Body of pancreas (tissue), 4 donors: ENCODE measurements at places on chromosomes 13 and 19. TPM values are rescaled to one million over a fixed set of nuclear protein-coding genes. Genes with fewer than 3 reads are reported as not detected.

The PSG5 gene
- 1.3 TPM for total RNA-seq

The SIGLECL1 gene
- not detected for total RNA-seq

The CEACAM21 gene
- 0.52 TPM for total RNA-seq

The KLK8 gene
- total RNA-seq: not detected

The NLRP12 gene
- total RNA-seq: 0.26 TPM

The IRF3 gene
- total RNA-seq: 134 TPM

- no peak overlapping the region for H3K27ac ChIP-seq
- peaks cover 12% of the 10 kb centered on the region for H3K4me1 ChIP-seq
- H3K27me3 ChIP-seq: no peaks in the 10 kb centered on the region
- no peak overlapping the region for H3K4me3 ChIP-seq
- no peaks in the 10 kb centered on the region for H3K36me3 ChIP-seq
These were observed 35.6 kb upstream of the SPATA13 start for GRCh38 chr13:24124789-24125476.

DNA sequence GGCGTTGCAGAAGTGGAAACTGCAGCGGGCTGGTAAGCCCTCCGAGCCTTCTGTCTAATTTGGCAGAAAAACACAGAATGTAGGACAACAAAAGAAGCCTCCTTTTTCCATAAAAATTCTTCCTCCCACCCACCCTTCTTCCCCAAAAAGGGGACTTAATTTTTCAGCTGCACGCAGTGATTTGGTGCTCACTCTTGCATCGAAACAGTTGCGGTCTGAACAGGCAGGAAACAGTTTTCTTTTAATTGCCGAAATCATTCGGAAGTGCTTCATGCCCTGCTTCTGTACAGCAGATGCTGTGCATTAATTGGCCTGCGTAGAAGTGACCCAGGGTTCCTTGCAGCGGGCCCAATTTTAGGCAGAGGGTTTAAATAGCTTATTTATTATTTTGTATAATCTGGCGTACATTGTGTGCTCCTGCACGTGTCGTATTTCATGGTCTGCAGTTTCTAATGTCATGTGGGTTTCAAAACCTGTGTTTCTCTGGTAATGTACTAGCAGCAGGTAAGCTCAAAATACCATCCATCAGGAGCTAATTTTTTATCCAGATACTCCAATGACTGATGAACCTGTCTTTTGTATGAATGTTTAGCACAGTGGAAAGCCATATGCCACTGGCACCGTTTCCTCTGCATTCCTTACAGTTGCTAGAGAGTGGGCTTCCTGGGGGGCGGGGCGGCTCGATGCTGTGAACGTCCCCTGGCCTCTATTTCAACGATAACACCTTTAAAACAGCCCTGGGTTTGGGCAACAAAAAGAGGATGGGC, 66.6 kb downstream of the GGACT start:
- no peak overlapping the region for H3K27ac ChIP-seq
- H3K4me3 ChIP-seq: no peak overlapping the region
- peaks cover 25% of the 10 kb centered on the region for H3K4me1 ChIP-seq
- DNase-seq: no peak

DNA sequence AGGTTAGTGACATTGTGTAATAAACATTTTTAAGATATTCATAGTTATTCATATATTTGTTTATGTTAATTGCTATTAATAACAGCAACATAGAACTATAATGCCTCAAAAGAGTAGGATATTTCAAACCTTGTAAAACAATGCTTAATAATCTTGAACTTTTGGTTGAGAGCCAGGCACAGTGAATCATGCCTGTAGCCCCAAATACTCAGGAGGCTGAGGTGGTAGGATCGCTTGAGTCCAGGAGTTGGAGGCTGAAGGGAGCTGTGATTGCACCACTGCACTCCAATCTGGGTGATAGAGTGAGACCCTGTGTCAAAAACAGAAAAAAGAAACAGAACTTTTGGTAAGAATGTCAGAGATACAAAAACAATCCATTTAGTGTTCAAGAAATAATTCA, 213.9 kb upstream of the SLITRK1 start:
- no peaks in the 10 kb centered on the region for H3K27me3 ChIP-seq
- no peaks in the 10 kb centered on the region for H3K4me1 ChIP-seq
- no peak for DNase-seq
- no peak overlapping the region for H3K4me3 ChIP-seq
- H3K36me3 ChIP-seq: no peaks in the 10 kb centered on the region

DNA sequence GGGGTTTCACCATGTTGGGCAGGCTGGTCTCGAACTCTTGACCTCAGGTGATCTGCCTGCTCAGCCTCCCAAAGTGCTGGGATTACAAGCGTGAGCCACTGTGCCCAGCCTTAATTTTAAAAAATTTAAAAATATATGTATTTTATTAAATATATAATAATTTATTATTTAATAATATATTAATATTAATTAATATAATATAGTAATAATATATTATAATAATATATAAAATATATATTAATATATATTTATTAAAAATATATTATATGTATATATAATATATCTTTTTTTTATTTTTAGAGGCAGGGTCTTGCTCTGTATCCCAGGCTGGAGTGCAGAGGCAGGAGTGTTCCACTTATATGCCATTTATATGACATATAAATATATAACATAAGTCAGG, 52.9 kb upstream of the ADGRE1 start:
- DNase-seq: no peak

GRCh38 chr19:29626386-29626785, 20.3 kb downstream of the POP4 start:
- H3K27me3 ChIP-seq: no peaks in the 10 kb centered on the region
- H3K36me3 ChIP-seq: no peaks in the 10 kb centered on the region
- H3K27ac ChIP-seq: no peak overlapping the region
- H3K4me1 ChIP-seq: peaks cover 12% of the 10 kb centered on the region

GRCh38 chr19:40221858-40222619, 3.9 kb upstream of the TTC9B start:
- H3K27me3 ChIP-seq: peaks cover 35% of the 10 kb centered on the region
- peaks cover 27% of the 10 kb centered on the region for H3K4me1 ChIP-seq
- peak; percentile 86 for DNase-seq
- no peak overlapping the region for H3K27ac ChIP-seq
- no peaks in the 10 kb centered on the region for H3K36me3 ChIP-seq

DNA sequence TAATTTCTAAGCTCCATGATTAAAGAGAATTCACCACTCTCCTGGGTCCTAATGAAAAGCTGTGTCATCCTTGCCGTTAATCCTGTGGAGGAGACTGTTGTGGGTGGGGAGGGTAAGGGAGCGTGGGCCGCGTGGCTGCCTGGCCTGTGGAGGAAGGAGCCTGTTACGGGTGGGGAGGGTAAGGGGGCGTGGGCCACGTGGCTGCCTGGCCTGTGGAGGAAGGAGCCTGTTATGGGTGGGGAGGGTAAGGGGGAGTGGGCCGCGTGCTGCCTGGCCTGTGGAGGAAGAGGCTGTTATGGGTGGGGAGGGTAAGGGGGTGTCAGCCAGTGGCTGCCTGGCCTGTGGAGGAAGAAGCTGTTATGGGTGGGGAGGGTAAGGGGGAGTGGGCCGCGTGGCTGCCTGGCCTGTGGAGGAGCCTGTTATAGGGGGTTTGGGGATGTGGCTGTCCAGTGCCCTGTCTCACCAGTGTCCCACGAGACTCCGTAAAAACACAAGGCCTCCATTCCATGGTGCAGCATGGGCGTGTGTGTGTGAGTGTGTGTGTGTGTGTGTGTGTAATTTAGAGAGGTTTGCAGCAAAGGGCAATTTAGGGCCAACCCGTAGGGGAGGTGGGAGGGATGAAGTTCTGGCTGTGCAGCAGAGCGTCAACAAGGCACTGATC, 15.6 kb upstream of the DCUN1D2 start:
- peaks cover 14% of the 10 kb centered on the region for H3K36me3 ChIP-seq
- no peak overlapping the region for H3K4me3 ChIP-seq
- no peaks in the 10 kb centered on the region for H3K4me1 ChIP-seq
- no peak overlapping the region for H3K27ac ChIP-seq
- H3K27me3 ChIP-seq: no peaks in the 10 kb centered on the region
- no peak for DNase-seq

DNA sequence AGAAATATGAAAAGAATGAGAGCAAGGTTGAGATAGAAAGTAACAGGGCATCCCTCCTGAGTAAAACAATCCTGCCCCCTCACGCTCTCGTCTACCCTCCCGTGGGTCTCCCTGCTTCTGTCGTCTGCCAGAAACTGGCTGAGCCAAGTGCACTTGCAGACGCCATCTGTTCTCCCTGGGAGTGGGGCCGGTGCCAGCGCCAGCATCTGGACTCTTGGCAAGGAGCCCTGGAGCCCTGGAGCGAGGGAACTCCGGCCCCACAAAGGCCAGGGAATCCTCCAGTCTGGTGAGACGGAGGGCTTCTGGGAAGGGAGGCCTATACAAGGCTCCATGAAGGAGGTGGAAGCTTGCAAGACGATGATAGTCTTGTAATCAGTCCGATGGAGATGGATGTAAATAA, 2.3 kb upstream of the TMEM91 start:
- no peak overlapping the region for H3K4me3 ChIP-seq
- H3K27ac ChIP-seq: peak overlapping the region; percentile 56
- H3K4me1 ChIP-seq: peaks cover 31% of the 10 kb centered on the region
- H3K27me3 ChIP-seq: no peaks in the 10 kb centered on the region
- peak; percentile 89 for DNase-seq

- no peak for DNase-seq
- no peak overlapping the region for H3K4me3 ChIP-seq
- no peaks in the 10 kb centered on the region for H3K27me3 ChIP-seq
- H3K4me1 ChIP-seq: peaks cover 15% of the 10 kb centered on the region
These were observed 53.6 kb downstream of the DGKH start for GRCh38 chr13:42101821-42102585.

GRCh38 chr13:20882206-20882605, 20.3 kb downstream of the XPO4 start:
- no peak for DNase-seq
- no peak overlapping the region for H3K27ac ChIP-seq
- no peaks in the 10 kb centered on the region for H3K4me1 ChIP-seq
- no peaks in the 10 kb centered on the region for H3K27me3 ChIP-seq
- H3K4me3 ChIP-seq: no peak overlapping the region
- no peaks in the 10 kb centered on the region for H3K36me3 ChIP-seq

- H3K4me3 ChIP-seq: no peak overlapping the region
- peaks cover 16% of the 10 kb centered on the region for H3K4me1 ChIP-seq
- no peaks in the 10 kb centered on the region for H3K36me3 ChIP-seq
- no peak overlapping the region for H3K27ac ChIP-seq
These were observed 9.9 kb downstream of the RFX2 start for GRCh38 chr19:6100284-6100915.

GRCh38 chr13:113928685-113929627, 44.9 kb downstream of the C13orf46 start:
- H3K4me1 ChIP-seq: peaks cover 8% of the 10 kb centered on the region
- peak; percentile 93 for DNase-seq
- peak overlapping the region; percentile 37 for H3K27ac ChIP-seq
- no peaks in the 10 kb centered on the region for H3K27me3 ChIP-seq

- no peaks in the 10 kb centered on the region for H3K27me3 ChIP-seq
- H3K4me1 ChIP-seq: peaks cover 67% of the 10 kb centered on the region
- H3K4me3 ChIP-seq: no peak overlapping the region
- H3K27ac ChIP-seq: peak overlapping the region; percentile 90
These were observed 38.4 kb upstream of the NANOS3 start for GRCh38 chr19:13838435-13839129.

GRCh38 chr19:45883586-45883880, 2.4 kb downstream of the IRF2BP1 start:
- peaks cover 73% of the 10 kb centered on the region for H3K4me1 ChIP-seq
- no peaks in the 10 kb centered on the region for H3K36me3 ChIP-seq
- no peak for DNase-seq

GRCh38 chr19:30452931-30453330, 80.7 kb downstream of the ZNF536 start:
- H3K27me3 ChIP-seq: no peaks in the 10 kb centered on the region
- H3K4me3 ChIP-seq: no peak overlapping the region
- no peak for DNase-seq
- H3K4me1 ChIP-seq: peaks cover 7% of the 10 kb centered on the region
- H3K27ac ChIP-seq: no peak overlapping the region

- peaks cover 26% of the 10 kb centered on the region for H3K4me1 ChIP-seq
- no peaks in the 10 kb centered on the region for H3K27me3 ChIP-seq
- no peak for DNase-seq
- H3K36me3 ChIP-seq: no peaks in the 10 kb centered on the region
- H3K4me3 ChIP-seq: no peak overlapping the region
These were observed 2.3 kb downstream of the FUT2 start for GRCh38 chr19:48698046-48698445.

DNA sequence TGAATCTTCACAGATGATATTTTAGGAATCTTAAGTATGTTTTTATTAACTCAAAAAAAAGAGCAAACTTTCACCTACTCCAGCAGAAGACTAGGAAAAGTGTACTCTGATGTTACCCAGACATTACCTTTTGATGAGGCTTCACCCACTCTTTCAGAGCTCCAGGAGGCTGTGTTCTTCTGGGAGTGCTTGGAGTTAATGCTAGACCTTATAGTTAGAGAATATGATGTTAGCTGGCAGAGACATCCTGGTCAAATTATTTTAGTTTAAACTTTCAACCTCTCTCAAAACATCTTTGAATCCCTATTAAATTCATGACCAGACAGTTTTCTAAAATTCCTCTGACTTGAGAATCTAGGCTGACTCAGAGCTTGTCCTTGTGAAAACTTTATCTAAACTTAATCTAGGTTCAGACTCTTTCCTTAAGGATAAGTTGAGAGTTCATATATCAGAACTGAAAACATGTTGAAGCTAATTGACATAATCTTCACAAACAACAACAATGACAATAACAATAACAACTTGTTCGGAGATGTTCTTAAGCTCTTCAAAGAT, 82.8 kb downstream of the ITGBL1 start:
- H3K4me1 ChIP-seq: no peaks in the 10 kb centered on the region
- H3K4me3 ChIP-seq: no peak overlapping the region
- H3K36me3 ChIP-seq: no peaks in the 10 kb centered on the region
- no peak for DNase-seq
- no peaks in the 10 kb centered on the region for H3K27me3 ChIP-seq

GRCh38 chr19:50717891-50718254, 1.7 kb downstream of the SHANK1 start:
- no peak overlapping the region for H3K27ac ChIP-seq
- no peaks in the 10 kb centered on the region for H3K36me3 ChIP-seq
- no peak overlapping the region for H3K4me3 ChIP-seq
- H3K4me1 ChIP-seq: peaks cover 11% of the 10 kb centered on the region
- no peak for DNase-seq

DNA sequence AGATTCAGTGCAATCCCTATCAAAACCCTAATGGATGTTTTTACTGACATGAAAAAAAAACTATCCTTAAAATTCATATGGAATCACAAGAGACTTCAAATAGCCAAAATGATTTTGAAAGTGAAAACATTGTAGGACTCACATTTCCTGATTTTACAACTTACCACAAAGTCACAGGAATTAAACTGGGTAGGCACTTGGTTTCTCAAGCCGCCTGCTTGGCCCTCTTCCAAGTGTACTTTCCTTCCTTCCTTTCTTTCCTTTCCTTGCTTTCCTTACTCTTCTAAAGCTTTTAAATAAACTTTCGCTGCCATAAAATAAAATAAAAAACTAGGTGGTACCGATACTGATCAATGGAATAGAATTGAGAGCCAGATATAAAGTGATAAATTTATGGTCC, 21.0 kb upstream of the CD33 start:
- H3K4me1 ChIP-seq: no peaks in the 10 kb centered on the region
- H3K36me3 ChIP-seq: no peaks in the 10 kb centered on the region
- H3K27me3 ChIP-seq: no peaks in the 10 kb centered on the region
- H3K4me3 ChIP-seq: no peak overlapping the region
- no peak for DNase-seq
- H3K27ac ChIP-seq: no peak overlapping the region
